ENCODE measurements at places on chromosomes 3 and 15.

- DNase-seq: no peak
Measured at GRCh38 chr3:32705232-32705631, 20.2 kb downstream of the CNOT10 start.

DNA sequence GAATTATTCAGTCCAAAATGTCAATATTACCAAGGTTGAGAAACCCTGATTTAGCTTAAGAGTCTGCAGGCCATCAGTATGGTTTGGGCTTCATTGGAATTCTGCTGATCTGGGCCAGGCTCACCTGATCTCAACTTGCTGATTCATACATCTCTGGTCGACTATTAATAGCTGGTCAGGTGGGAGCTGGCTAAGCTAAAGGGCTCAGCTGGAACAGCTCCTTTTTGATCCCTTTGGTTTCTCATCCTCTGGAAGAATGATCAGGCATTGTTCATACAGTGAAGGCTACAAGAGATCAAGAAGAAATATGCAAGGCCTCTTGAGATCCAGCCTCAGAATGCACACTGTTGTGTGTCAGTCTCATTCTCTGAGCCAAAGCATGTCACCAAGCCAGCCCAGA, 123.3 kb upstream of the MME start:
- DNase-seq: no peak

- DNase-seq: no peak
Measured at GRCh38 chr3:37457378-37458065, 283.1 kb upstream of the LRRFIP2 start.

DNA sequence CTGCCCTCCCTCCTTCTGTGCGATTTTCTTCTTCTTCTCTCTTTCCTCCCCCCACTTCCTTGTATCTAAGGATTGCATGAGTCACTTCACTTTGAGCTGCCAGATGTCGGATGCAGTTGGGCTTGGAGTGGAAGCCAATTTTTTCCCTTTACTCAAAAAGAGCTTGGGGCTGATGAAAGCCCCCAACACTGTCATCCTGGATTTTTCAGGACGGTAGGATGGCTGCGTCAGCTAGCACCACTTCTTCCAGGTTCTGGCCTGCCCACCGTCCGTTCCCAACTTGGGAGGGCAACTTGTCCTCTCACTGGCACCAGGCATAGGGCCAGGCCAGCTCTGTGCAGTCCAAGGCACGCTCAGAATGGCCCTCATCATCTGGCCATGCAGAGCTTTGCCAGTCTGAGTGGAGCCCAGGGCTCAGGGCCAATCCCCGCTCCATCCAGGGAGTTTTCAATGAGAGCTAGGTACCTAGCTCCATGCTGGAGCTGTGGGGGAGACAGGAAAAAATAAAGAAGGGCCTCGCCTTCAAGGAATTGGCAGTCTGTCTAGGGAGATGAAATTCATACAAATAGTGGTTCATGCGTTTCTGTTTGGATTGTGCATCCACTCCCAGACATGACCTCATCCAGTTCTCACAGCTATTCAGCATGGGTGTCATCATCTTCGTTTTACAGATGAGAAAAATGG, 47.7 kb upstream of the INSYN1 start:
- no peak for DNase-seq

- no peak for DNase-seq
Measured at GRCh38 chr3:70256566-70256965, 55.9 kb downstream of the MDFIC2 start.

DNA sequence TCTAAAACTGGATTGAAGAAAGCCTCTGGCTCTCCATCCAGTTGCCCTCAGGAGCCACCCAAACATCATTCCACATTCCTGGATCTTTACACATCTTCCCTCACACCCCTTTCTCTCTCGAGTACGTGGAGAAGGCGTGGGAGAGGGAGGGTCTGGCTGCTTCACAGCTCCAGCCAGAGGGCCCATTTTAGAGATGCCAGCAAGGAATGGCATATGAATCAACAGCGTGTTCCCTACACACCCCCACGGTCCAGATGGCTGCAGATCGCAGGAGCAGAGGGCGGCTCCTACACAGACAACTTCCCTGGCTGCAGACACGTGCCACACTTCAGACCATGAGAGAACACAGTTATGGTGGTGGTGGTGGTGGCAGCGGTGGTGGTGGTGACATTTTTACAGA, 280.1 kb downstream of the ERC2 start:
- DNase-seq: no peak

GRCh38 chr15:67585681-67586080, 43.2 kb downstream of the MAP2K5 start:
- no peak for DNase-seq

DNA sequence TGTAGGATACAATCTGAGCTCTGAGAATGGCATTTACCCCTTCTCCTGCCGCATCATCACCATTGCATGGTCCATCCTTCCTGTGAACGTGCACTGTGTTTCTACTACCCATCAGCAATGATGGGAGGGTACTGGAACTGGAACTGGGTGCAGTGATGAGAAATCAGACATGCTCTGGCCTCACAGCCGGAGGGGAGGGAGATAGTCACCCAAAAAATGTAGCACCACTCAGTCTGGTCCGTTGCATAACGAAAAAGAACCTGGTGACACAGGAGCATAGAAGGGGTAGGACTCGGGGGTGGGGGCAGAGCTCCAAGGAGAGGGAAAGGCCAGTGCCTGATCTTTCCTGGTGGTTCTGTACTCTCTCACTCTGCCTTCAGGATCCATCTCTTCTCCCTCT, 205.0 kb downstream of the RPLP1 start:
- no peak for DNase-seq

DNA sequence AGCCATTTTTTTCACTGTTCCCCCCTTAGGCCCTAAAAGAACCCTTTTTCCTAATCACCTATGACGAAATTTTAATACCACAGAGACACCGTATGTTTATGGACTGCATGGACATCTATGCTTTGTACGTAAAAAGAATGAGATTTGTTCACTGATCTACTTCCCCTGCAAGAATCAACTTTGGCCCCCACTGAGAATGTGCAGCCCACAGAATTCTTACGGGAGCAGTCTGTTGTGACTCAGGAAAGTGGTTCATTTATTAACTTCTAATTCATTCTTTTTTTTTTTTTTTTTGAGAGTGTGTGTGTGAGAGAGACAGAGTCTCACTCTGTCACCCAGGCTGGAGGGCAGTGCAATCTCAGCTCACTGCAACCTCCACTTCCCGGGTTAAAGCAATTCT, 17.6 kb downstream of the EIF4E3 start:
- DNase-seq: no peak

- DNase-seq: no peak
Measured at GRCh38 chr3:9247361-9247940, 2.0 kb downstream of the SRGAP3 start.

DNA sequence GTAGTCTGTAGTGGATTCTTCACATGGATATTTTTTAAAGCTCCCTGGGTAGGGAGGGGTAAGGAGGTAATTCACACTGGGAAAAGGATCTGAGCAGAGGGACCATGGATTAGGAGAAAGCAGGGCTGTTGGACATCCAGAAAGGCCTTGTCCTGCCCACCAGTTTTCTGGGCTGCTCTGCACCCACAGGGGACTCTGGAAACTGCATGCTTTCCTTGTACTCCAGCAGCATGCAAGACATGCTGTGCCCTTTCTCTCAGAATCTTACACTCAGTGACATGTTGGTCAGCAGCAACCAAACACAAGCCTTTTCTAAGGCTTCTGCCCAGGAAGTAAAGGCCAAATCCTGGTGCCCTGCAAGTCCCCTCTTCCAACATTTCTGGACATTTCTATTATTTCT, 2.5 kb upstream of the FBN1 start:
- DNase-seq: no peak

DNA sequence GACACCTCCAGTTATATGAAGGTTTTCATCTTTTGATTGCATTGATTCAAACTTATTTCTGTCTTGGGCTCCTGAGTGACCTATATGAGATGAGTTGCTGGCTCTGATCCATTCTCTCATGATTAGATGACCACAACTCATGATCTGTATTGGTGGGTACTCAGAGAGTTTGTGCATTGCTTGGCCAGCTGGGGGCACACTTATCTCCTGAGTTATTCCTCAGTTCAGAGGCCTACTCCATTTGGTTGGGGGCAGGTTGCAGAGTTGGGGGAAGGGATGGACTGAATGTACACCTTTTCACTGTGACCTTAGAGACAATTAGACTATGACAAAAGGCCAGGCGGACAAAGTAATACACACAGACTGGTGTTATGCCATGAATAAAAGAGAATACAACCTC, 166.2 kb upstream of the SEMA6D start:
- DNase-seq: no peak

GRCh38 chr3:57701781-57702180, 8.9 kb upstream of the DENND6A start:
- no peak for DNase-seq

DNA sequence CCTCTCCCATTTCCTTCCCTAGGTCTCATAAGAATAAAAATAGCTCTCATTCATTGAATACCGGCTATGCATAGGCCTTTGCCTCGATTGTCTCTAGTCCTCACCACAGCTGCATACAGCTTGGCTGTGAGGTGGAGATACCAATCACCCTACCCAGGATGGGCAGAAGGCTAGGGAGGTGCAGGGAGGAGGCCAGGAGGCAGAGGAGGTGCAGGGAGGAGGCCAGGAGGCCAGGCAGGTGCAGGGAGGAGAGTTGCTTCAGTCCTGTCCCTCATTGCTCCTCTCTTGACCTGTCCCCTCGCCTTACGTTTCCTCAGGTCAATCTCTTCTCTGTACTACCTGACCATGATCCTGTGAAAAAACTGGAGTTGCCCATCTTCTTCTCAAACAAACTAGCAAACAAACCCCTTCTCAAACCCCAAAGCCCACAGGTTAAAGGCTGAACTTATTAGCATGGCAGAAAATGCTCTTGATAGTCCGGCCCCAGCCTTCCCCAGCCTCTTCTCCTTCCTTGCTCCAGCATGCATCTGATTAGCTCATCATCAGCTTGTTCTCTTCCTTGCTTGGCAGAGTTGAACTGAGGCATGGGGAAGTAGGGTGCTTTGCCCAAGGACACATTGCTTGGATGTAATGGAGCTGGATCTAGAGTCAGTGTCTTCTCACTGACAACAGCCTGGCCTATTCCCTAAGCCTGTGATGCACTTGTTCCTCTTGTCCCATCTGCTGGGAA, 15.8 kb downstream of the PODXL2 start:
- DNase-seq: no peak

GRCh38 chr15:33309602-33310276, 1.0 kb upstream of the RYR3 start:
- DNase-seq: no peak

DNA sequence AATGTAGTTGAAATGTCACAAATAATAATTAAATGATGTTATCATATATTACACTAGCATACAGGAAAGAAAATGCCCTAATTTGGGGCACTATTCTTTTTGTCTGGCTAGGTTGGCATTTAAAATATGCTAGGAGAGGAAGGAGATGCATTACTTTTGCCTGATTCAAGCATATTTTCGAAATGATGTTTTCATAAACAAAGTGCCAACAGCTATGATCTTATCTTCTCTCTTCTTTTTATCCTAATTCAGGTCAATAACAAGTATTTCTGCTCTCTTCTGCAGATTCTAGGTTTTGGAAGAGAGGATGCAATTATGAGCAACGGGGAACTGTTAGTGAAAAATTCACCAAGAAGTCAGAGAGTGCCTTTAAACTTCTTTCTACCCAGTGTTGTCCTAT, 55.8 kb upstream of the NR2F2 start:
- no peak for DNase-seq

DNA sequence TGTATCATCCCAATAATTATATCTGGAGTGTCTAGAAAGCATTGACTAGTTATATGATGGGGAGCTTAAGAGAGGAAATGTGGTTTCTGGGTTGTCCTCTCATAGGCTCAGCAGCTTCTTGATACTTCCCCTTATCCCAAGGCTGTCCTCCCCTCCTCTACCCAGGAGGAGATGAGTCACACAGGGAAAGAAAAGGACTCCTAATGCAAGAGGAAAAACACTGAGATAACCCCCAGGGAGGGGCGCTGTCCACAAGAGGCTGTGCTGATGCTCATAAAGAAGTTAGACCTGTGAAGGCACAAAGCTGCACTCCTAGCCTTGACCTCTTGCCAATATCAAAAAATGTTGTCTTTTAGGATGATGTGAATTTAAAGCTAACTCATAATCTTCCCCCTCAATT, 28.8 kb upstream of the GYG1 start:
- DNase-seq: no peak

DNA sequence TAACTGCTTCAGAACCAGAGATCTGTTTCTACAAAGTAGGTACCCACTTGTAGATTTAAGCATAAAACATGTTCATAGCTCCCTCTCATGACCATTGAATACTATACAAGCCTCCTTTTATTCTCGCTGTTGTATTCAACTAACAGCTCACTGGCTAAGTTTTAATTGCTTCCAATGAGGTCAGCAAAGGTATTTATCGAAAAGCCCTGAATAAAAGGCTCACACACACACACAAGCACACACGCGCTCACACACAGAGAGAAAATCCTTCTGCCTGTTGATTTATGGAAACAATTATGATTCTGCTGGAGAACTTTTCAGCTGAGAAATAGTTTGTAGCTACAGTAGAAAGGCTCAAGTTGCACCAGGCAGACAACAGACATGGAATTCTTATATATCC, at the start of gene FGF7:
TSS of gene FGF7 (plus strand) at position 222 of the 400 bp plus-strand sequence. CDS start 1,056 bp downstream, outside the sequence.
- DNase-seq: no peak

- DNase-seq: no peak
Measured at GRCh38 chr3:61181874-61182273, 69.4 kb downstream of the FHIT start.

DNA sequence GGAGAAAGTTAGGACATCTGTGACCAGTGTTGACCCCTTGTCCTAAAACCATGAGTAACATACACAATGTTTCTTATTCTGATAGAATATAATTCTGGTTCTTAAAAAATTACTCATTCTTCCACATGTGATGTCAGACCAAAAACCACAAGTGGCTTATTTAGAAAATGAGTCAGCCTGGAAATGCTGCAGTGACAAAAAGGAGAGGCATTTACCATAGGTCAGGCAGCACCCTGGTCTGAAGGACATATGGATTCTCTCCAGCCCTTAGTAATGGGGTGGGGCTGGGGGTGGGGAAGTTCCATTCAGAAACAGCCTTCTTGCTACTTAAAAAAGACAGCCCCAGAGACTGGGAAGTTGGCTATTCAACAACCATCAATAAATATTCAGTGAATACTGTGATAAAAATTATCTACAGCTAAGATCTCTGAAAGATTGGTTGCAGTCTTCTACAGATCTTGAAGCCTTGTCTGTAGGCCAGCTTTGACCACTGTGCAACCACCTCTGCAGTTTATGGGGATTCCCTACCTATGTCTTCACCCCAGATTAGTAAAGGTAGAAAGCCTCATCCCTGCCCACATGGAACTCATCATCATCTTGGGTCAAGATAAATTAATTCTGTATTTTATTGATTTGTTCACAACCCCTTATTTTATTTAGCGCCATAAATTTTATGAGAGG, 34.9 kb upstream of the TIMP4 start:
- DNase-seq: peak; percentile 15

- no peak for DNase-seq
Measured at GRCh38 chr3:114126461-114126860, 52.4 kb downstream of the DRD3 start.

DNA sequence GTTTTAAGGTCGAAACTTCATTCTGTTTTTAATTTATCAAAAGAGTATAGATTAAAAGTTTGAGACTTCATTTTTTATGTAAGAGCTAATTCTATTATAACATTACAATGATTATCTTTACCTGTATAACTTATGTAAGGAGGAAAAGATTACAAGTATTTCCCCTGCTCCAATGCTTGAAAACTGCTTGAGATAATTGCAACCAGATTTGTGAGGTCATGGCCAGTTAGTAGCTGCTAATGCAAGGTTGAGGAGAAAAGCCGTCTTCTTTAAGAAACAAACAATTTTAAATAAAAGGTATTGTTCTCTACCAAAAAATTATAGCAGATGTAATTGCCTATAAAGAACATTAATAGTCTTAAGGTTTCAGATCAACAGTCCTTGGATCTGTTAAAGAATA, 208.3 kb upstream of the UBE2E2 start:
- no peak for DNase-seq
